ENCODE measurements at places on chromosomes 2 and 18. TPM values are rescaled to one million over a fixed set of nuclear protein-coding genes. Genes with fewer than 3 reads are reported as not detected.

The EPB41L5 gene
- polyA plus RNA-seq: 28.2 TPM

The LBX2 gene
- polyA plus RNA-seq: 1.5 TPM

The PRSS56 gene
- polyA plus RNA-seq: not detected

The CCDC121 gene
- 4.2 TPM for polyA plus RNA-seq

The ID2 gene
- polyA plus RNA-seq: 113 TPM

The DNER gene
- polyA plus RNA-seq: 21.9 TPM

The HRH4 gene
- not detected for polyA plus RNA-seq

The PFN4 gene
- polyA plus RNA-seq: 2.1 TPM

The GALNT3 gene
- 8.8 TPM for polyA plus RNA-seq

The IL36B gene
- not detected for polyA plus RNA-seq

The NEMP2 gene
- polyA plus RNA-seq: 2.3 TPM

The REEP1 gene
- 3.3 TPM for polyA plus RNA-seq

DNA sequence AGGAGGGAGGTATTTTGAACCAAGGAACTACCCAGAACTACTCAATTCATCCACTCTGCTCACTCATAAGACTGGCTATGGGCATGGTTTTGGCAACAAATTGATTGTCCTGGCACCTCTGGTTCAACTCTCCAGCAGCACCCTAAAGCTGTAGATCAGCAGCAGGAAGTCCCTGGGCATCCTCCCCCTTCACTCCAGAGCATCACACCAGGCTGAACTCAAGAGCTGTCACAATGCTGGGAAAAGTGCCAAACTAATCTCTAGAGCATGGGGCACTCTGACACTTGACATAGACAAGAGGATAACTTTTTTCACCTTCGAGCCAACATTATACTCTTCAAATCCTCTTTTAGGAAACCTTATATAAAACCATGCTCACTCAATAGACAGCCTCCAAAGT, 154.1 kb upstream of the RBBP8 start:
- H3K36me3 ChIP-seq: no peaks in the 10 kb centered on the region
- no peak overlapping the region for H3K4me3 ChIP-seq
- DNase-seq: peak; percentile 20
- H3K27me3 ChIP-seq: no peaks in the 10 kb centered on the region
- no peak overlapping the region for H3K27ac ChIP-seq

DNA sequence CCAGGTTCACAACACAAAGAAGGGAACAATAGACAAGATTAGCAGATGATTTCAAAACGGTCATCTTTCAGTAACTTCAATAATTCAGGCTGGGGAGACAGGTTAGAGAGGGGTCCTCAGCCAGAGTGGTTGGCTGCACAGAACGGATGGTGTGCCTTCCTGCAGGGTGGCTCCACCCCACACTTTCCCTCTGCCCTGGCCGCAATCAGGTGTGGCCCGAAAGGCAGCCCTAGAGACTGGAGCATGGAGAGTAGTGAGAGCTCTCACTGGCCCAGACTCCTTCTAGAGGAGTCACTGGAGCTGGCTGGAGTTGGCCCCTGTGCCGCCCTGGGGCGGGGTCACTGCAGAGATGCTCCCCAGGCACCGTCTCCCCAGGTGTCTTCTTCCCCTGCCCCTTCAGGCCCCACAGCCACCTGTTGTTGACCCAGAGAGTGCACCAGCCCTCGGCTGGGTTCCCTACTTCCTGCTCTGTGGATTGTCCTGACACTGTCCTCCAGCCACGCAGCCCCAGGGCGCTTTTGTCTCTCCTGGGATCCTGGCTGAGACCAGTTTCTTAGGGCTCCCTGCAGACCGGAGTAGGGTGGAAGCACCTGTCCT, 126.8 kb downstream of the PXDN start:
- H3K4me1 ChIP-seq: no peaks in the 10 kb centered on the region
- H3K27ac ChIP-seq: no peak overlapping the region
- no peaks in the 10 kb centered on the region for H3K36me3 ChIP-seq

GRCh38 chr18:78548261-78549058, 431.2 kb upstream of the SALL3 start:
- DNase-seq: no peak
- H3K4me1 ChIP-seq: no peaks in the 10 kb centered on the region
- H3K4me3 ChIP-seq: no peak overlapping the region
- H3K36me3 ChIP-seq: no peaks in the 10 kb centered on the region
- H3K27ac ChIP-seq: no peak overlapping the region

DNA sequence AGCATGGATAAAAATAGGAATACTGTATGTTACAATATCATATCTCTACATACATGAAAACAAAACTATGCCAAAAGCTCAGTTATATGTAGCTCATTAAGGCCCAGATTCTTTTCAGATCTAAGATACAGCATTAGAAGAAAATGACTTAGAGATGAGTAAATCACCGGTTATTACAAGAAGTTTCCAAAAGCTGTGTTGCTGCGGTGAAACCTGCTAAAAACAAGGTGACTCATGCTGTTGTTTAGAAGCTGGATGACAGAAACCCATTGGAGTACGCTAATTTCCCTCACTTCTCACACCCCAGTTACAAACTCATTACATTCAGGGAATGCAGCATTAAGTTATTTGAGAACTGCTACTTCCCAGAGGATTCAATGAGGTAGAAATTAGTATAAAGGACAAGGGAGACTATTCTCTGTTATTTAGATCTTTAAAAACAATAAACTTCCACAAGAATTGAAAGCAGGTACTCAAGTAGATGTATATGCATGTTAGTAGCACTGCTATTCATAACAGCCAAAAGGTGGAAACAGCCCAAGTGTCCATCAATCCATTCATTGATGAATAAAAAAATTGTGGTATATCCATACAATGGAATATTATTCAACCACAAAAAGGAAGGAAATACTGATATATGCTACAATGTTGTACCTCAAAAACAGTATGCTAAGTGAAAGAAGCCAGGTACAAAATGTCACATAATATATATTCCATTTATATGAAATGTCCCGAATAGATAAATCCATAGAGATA, 32.6 kb downstream of the RBKS start:
- no peaks in the 10 kb centered on the region for H3K36me3 ChIP-seq
- DNase-seq: no peak
- H3K27me3 ChIP-seq: no peaks in the 10 kb centered on the region
- no peak overlapping the region for H3K4me3 ChIP-seq

GRCh38 chr2:135913727-135914365, 37.6 kb upstream of the MCM6 start:
- no peaks in the 10 kb centered on the region for H3K36me3 ChIP-seq
- DNase-seq: no peak
- no peak overlapping the region for H3K27ac ChIP-seq
- no peaks in the 10 kb centered on the region for H3K27me3 ChIP-seq

- H3K4me3 ChIP-seq: no peak overlapping the region
- DNase-seq: no peak
- no peaks in the 10 kb centered on the region for H3K36me3 ChIP-seq
Measured at GRCh38 chr2:142189501-142189900, 58.7 kb upstream of the LRP1B start.

- no peaks in the 10 kb centered on the region for H3K36me3 ChIP-seq
- no peak overlapping the region for H3K4me3 ChIP-seq
- no peaks in the 10 kb centered on the region for H3K4me1 ChIP-seq
- H3K27me3 ChIP-seq: no peaks in the 10 kb centered on the region
- DNase-seq: no peak
Measured at GRCh38 chr2:204680576-204680975, 135.3 kb downstream of the PARD3B start.

GRCh38 chr2:172283476-172283875, 143.9 kb upstream of the ITGA6 start:
- no peak overlapping the region for H3K27ac ChIP-seq
- no peak overlapping the region for H3K4me3 ChIP-seq
- H3K36me3 ChIP-seq: no peaks in the 10 kb centered on the region
- no peaks in the 10 kb centered on the region for H3K27me3 ChIP-seq

DNA sequence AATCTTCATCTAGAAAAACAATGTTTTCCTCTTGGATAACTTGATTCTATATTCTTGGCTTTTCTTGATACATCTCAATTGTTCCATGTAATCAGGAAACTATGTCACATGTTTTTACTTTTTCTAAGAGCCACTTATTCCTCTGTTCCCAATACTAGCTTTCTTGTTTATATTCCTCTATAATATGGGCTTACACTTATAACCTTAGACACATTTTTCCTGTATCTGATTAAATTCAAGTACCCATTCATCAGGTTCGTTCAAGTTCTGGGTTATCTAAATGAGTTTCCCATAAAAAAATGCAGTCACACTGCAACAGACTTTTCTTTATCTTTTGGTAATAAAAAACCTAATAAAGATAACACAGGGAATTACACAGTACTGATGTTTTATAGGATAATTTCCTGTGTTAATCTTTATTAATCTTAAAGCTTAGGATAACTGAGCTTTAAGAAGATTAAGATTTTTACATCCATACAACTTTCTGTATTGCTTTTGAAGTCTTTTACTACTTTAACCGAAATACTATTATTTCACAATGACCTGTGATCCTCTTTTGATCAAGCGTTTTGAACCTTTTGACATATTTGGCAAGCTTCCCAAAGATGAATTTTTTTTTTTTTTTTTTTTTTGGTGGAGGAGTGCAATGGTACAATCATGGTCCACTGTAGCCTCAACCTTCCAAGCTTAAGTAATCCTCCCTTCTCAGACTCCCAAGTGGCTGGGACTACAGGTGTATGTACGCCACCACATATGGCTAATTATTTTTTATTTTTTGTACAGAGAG, 44.3 kb upstream of the C2orf66 start:
- DNase-seq: no peak
- H3K4me3 ChIP-seq: no peak overlapping the region
- no peaks in the 10 kb centered on the region for H3K27me3 ChIP-seq
- H3K36me3 ChIP-seq: no peaks in the 10 kb centered on the region
- H3K4me1 ChIP-seq: no peaks in the 10 kb centered on the region

DNA sequence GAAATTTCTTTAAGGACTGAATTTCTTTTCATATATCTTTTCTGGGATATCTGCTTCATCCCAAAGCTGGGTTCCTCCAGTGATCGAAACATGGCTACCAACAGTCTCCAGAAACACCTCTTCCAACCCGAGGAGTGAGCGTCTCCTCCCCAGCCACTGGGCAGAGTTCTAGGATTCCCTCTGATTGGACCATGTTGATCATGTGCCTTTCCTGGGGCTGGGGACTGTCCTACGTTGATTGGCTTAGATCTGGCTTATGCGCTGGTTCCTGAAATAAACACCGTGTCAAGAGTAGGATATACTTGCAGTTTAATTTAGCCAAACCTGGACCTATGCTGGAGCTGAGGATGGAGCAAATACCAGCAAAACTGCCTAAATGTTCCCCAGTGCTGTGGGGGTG, 55.5 kb upstream of the SLC16A14 start:
- H3K27ac ChIP-seq: no peak overlapping the region
- no peak overlapping the region for H3K4me3 ChIP-seq
- H3K4me1 ChIP-seq: peaks cover 1% of the 10 kb centered on the region
- DNase-seq: no peak
- H3K27me3 ChIP-seq: no peaks in the 10 kb centered on the region

Measured in kidney (tissue), 22 donors.